ENCODE measurements at places on chromosomes 6 and 20. TPM values are rescaled to one million over a fixed set of nuclear protein-coding genes. Genes with fewer than 3 reads are reported as not detected.

ENPP5 gene
- total RNA-seq: 0.34 TPM

ZNF311 gene
- 4.8 TPM for total RNA-seq

IP6K3 gene
- total RNA-seq: not detected

TDRD6 gene
- total RNA-seq: 0.50 TPM

TNFRSF6B gene
- 5.5 TPM for total RNA-seq

DHX16 gene
- total RNA-seq: 43.7 TPM

C20orf202 gene
- under 0.01 TPM for total RNA-seq

C6orf52 gene
- 1.4 TPM for total RNA-seq

Data from nasal cavity respiratory epithelium epithelial cell of viscerocranial mucosa (primary cell).